ENCODE measurements at places on chromosomes 3 and 15. TPM values are rescaled to one million over a fixed set of nuclear protein-coding genes. Genes with fewer than 3 reads are reported as not detected.

GRCh38 chr3:131602011-131602779 is 99.4 kb upstream of the MRPL3 start:
- no peaks in the 10 kb centered on the region for H3K36me3 ChIP-seq
- no peak overlapping the region for H3K4me3 ChIP-seq
- H3K27ac ChIP-seq, result no peak overlapping the region
- no peaks in the 10 kb centered on the region for H3K4me1 ChIP-seq

DNA sequence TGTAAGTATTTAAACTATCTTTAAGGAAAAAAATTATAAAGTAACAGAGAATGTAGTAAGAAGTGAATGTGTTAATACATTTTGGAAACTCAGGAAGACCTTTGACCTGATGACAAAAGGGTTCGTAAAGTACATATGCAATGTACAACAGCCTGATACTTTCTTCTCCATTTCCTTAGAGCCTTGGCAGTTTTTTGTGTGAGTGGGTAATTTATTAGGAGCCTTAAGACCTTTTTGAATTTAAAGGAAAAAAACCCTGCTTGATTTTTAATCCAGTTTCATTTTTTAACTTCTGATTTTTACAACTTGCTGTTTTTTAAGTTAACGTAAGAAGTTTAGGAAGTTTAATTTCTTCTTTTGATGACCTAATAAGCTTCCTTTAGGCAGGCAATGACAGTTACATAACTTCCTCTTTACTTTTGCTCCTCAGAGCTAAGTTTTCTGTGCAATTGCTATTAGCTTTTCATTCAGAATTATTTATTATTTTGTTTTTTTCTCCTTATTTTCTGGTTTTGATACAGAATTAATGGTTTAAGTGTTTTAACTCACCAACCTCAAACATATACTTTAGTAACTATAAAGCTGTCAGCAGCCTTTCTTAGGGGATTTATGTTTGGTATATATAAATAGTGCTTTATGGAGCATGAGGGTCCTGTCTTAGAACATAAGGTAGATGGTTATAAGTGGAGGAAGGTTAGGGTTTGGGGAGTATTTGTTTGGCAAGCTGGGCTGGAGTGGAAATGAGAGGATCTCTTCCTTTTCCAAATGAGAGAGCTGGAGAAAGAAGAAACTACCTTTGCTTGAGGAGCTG is 35.2 kb downstream of the ARMC8 start:
- no peak for DNase-seq
- peaks cover 41% of the 10 kb centered on the region for H3K36me3 ChIP-seq
- H3K4me1 ChIP-seq, result peaks cover 63% of the 10 kb centered on the region
- H3K27ac ChIP-seq, result peak overlapping the region; percentile 41
- H3K27me3 ChIP-seq, result no peaks in the 10 kb centered on the region
- no peak overlapping the region for H3K4me3 ChIP-seq

DNA sequence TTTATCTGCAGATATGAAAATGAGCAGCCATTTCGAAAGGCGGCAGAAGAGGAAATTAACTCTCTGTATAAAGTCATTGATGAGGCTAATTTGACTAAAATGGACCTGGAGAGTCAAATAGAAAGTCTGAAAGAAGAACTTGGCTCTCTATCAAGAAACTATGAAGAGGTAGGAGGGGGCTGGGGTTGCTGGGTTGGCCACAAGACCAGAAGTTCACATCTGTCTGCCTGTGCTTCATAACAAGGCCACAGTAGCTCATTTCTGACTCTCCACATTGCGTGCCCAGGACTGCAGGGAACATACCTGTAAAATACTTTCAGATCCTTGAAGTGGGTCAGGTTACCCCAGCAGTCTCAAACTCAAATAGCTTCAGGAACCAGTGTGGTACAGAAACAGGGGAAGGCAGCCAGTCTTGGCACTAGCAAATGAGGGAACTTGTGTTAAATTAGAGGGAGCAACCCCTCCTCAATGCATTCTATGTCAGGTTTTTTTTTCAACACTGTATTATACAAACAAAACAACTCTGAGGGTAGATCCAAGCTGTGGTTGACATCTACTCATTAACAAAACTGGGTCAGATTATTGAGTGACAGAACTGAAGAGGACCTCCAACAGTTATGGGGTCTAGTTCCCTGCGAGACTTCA is 48.7 kb downstream of the BFSP2 start:
- no peak for DNase-seq
- no peaks in the 10 kb centered on the region for H3K36me3 ChIP-seq
- H3K27ac ChIP-seq, result no peak overlapping the region
- no peaks in the 10 kb centered on the region for H3K4me1 ChIP-seq
- no peaks in the 10 kb centered on the region for H3K27me3 ChIP-seq

DNA sequence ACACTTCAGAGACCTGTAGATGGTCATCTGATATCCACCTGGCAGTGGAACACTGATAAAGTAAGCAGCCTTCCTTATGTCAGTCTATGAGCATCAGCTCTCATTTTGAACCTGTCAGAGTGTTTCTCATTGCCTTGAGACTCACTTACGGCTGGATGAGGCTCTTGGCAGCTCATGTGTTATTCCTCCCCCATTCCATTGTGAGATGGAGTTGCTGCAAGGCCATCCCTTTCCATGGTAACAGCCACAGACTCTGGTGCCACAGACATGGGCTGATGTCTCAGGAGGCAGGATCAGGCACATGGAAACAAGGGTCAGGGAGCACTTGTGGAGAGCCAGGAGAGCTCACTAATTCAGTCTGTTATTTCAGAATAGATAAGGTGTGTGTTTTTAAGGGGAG is 11.9 kb downstream of the KCNAB1 start:
- no peak overlapping the region for H3K27ac ChIP-seq
- H3K36me3 ChIP-seq, result no peaks in the 10 kb centered on the region
- no peaks in the 10 kb centered on the region for H3K27me3 ChIP-seq
- DNase-seq, result no peak
- no peaks in the 10 kb centered on the region for H3K4me1 ChIP-seq

- H3K27me3 ChIP-seq, result no peaks in the 10 kb centered on the region
- H3K4me3 ChIP-seq, result no peak overlapping the region
- no peaks in the 10 kb centered on the region for H3K36me3 ChIP-seq
- H3K4me1 ChIP-seq, result no peaks in the 10 kb centered on the region
- no peak for DNase-seq
These were observed 40.0 kb downstream of the TMEM45A start for GRCh38 chr3:100532411-100532810.

GRCh38 chr3:12716605-12717151 is 42.4 kb downstream of the TMEM40 start:
- H3K36me3 ChIP-seq, result no peaks in the 10 kb centered on the region
- no peak overlapping the region for H3K27ac ChIP-seq
- H3K4me3 ChIP-seq, result no peak overlapping the region
- DNase-seq, result no peak
- no peaks in the 10 kb centered on the region for H3K27me3 ChIP-seq
- peaks cover 13% of the 10 kb centered on the region for H3K4me1 ChIP-seq

- no peak overlapping the region for H3K27ac ChIP-seq
- no peak overlapping the region for H3K4me3 ChIP-seq
- no peak for DNase-seq
- H3K36me3 ChIP-seq, result no peaks in the 10 kb centered on the region
- no peaks in the 10 kb centered on the region for H3K4me1 ChIP-seq
These were observed 1087.4 kb downstream of the AGBL1 start for GRCh38 chr15:87167055-87167454.

DNA sequence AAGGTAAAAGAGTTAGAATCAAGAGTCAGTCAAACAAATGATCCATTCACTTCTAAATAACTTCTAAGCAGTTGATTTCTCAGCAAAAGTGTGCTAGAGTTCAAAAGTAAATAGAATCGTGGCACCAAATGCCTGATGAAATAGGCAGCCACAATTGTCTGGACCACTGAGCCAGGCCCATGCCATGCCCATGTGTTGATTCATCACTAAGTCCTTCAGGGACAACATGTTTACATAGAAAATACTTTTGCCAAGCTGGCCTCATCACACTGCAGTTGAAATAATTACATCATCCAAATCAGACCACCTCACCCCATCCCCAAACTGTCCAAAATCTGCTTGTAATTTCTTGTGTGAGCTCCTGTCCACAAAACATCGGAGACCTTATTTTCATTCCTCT is 216.3 kb downstream of the IGSF11 start:
- DNase-seq, result peak; percentile 55
- H3K27me3 ChIP-seq, result no peaks in the 10 kb centered on the region
- H3K27ac ChIP-seq, result no peak overlapping the region
- no peaks in the 10 kb centered on the region for H3K36me3 ChIP-seq
- H3K4me3 ChIP-seq, result no peak overlapping the region

DNA sequence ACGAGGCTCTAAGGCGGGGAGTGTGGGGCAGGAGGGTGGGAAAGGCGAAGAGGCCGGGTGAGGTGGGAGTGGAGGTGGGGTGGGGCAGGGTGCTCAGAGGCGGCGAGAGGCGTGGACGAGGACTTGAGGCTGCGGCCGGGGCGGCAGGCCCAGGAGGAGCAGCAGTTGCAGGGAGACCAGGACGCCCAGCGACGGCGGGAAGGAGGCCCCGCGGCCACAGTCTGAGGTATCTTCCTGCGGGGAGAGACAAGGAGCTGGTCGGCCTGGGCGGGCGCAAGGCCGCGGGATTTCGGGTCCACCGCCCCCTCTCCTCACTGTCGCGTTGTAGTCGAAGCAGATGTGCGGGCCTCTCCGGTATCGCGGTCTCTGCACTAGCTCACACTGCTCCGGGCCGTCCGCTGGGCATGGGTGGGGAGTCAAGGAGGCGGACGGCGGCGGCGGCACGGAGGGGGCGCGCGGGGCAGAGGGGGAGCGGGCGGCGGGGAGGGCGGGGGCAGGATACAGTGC is 5.3 kb upstream of the TMEM115 start:
- no peaks in the 10 kb centered on the region for H3K27me3 ChIP-seq
- no peak for DNase-seq
- H3K36me3 ChIP-seq, result no peaks in the 10 kb centered on the region
- peaks cover 26% of the 10 kb centered on the region for H3K4me1 ChIP-seq

GRCh38 chr3:129888771-129889170 is 4.7 kb downstream of the TMCC1 start:
- no peak overlapping the region for H3K4me3 ChIP-seq
- no peaks in the 10 kb centered on the region for H3K36me3 ChIP-seq
- peak overlapping the region; percentile 16 for H3K27ac ChIP-seq
- no peaks in the 10 kb centered on the region for H3K27me3 ChIP-seq
- peaks cover 45% of the 10 kb centered on the region for H3K4me1 ChIP-seq
- DNase-seq, result no peak

- no peaks in the 10 kb centered on the region for H3K27me3 ChIP-seq
- no peak overlapping the region for H3K4me3 ChIP-seq
- DNase-seq, result no peak
- H3K36me3 ChIP-seq, result no peaks in the 10 kb centered on the region
- H3K4me1 ChIP-seq, result peaks cover 12% of the 10 kb centered on the region
- no peak overlapping the region for H3K27ac ChIP-seq
These were observed 3.5 kb upstream of the UCN2 start for GRCh38 chr3:48567090-48567489.

DNA sequence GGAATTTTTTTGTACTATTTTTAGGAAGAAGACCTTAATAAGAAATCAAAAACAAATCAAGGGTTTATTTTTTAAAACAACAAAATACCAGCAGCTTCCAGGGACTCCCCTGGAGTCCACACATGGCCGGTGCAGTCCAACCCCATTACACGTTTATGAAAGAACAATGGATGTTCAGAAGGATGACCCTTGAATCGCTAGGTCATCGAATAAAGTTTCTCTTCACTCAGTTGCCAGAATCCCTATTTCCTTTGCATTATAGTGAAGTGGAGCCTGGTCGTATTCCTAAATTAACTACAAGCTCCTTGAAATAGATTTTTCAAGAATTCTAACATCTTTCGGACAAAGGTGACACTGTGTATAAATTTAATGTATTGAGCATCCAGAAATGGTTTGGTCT is 95.1 kb downstream of the BDH1 start:
- no peaks in the 10 kb centered on the region for H3K4me1 ChIP-seq
- no peak for DNase-seq

DNA sequence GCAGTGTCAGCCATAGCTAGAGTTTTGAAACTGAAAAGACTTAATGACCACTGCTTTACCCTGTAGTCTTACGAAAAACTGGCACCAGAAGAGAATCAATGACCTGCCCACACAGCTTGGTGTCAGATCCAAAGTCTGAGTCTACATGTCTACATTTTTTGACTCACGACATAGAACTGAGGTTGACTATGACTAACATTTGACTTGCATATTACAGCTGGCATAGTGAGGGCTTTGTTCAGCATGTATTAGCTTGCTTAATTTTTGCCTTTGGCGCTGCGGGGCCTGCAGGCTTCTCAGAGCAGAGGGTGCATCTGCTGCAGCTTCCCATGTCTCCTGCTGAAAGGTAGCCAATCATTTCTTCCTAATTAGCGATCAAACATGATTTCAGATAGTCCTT is 167.0 kb downstream of the EBLN2 start:
- no peak overlapping the region for H3K4me3 ChIP-seq
- no peak overlapping the region for H3K27ac ChIP-seq
- no peaks in the 10 kb centered on the region for H3K36me3 ChIP-seq
- no peak for DNase-seq

GRCh38 chr15:63093486-63094205 is 28.0 kb upstream of the LACTB start:
- no peak overlapping the region for H3K4me3 ChIP-seq
- peak overlapping the region; percentile 64 for H3K27ac ChIP-seq
- H3K4me1 ChIP-seq, result peaks cover 21% of the 10 kb centered on the region
- DNase-seq, result peak; percentile 95
- no peaks in the 10 kb centered on the region for H3K36me3 ChIP-seq

- peak overlapping the region; percentile 72 for H3K27ac ChIP-seq
- H3K36me3 ChIP-seq, result peaks cover 6% of the 10 kb centered on the region
- peak overlapping the region; percentile 60 for H3K4me3 ChIP-seq
- no peaks in the 10 kb centered on the region for H3K27me3 ChIP-seq
- DNase-seq, result no peak
These were observed 798 bp downstream of the GCHFR start for GRCh38 chr15:40764629-40765103.

- no peaks in the 10 kb centered on the region for H3K27me3 ChIP-seq
- H3K4me1 ChIP-seq, result no peaks in the 10 kb centered on the region
- H3K4me3 ChIP-seq, result no peak overlapping the region
- no peak for DNase-seq
These were observed 6.7 kb downstream of the LMOD3 start for GRCh38 chr3:69115731-69116130.

Gene SUSD5
- total RNA-seq, result 1.5 TPM

Gene OR5K2
- not detected for total RNA-seq

Gene CTSH
- total RNA-seq, result 56.1 TPM

Gene CYP19A1
- 2.1 TPM for total RNA-seq

Gene CXCR6
- total RNA-seq, result 7.1 TPM

Gene OIP5
- not detected for total RNA-seq

Gene JMJD7
- 6.2 TPM for total RNA-seq

Gene PARP3
- 33.6 TPM for total RNA-seq

Measured in esophagus muscularis mucosa (tissue), 4 donors.